Activated CD4-positive, alpha-beta T cell treated with anti-CD3 and anti-CD28 coated beads, Interleukin-2, amount 50 U/mL, for 1 hour (primary cell): ENCODE measurements at places on chromosomes 16 and 17.

DNA sequence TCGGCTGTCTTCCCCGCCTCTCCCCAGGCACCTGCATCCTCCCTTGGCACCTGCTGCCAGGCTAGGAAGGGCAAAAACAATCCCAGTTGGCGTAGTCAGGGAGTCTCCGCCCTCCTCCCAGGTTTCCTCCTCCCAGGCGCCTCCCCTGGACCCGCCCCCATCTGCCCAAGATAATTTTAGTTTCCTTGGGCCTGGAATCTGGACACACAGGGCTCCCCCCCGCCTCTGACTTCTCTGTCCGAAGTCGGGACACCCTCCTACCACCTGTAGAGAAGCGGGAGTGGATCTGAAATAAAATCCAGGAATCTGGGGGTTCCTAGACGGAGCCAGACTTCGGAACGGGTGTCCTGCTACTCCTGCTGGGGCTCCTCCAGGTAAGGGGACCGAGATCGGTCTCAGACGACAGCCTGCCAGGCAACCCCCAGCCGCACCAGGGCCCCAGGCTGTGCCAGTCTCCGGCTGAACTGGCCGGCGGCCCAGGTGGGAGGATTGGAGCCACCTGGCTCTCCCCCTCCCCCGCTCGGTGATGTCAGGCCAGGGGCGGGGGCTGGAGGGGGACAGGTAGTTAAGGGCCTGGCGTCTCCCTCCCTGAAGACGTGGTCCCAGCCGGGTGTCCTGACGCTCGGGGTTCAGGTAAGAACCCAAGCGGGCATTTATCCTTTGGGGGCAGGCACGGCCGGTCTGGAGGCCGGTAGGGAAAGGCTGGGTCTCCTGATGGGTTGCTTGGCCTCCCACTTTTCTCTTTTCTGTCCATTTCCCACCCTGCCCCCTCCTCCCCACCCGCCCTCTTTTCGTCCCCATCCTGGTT, at the start of gene GRB7:
GRB7 (plus strand) TSS at position 179 of the 808 bp plus-strand sequence. CDS start 4,364 bp downstream, outside the sequence.
- DNase-seq, result no peak

GRCh38 chr16:85715169-85716021, 26.6 kb upstream of the GINS2 start:
- DNase-seq, result no peak

GRCh38 chr17:49227436-49228261, 2.9 kb downstream of the PHOSPHO1 start:
- DNase-seq, result peak; percentile 80

- no peak for DNase-seq
These were observed 97.5 kb downstream of the YPEL2 start for GRCh38 chr17:59428916-59429485.

DNA sequence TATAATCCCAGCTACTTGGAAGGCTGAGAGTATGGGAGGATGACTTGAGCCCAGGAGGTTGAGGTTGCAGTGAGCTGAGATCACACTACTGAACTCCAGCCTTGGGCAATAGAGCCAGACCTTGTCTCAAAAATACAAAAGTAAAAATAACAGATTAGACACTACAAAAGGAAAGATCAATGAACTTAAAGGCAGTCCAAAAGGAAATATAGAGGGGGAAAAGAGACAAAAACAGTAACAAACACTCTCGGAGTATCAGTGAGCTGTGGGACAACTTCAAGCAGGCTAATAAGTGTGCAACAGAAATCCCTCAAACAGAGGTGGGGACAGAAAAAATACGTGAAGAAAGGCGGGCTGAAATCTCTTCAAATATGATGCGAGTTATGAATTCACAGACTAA, 58.8 kb downstream of the CPPED1 start:
- DNase-seq, result no peak

DNA sequence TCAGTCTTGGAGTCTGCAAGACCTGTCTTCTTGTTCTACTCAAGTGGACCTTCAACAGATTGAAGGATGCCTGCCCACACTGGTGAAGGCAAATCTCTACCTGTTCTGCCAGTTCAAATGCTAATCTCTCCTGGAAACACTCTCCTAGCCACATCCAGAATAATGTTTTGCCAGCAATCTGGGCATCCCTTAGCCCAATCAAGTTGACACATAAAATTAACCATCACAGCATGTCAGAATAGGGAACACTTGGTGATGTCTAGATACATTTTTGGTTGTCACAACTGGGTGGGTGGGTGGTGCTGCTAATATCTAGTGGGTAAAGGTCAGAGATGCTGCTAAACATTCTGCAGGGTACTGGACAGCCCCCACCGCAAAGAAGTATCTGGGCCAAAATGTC, 744.9 kb upstream of the SOX9 start:
- no peak for DNase-seq

DNA sequence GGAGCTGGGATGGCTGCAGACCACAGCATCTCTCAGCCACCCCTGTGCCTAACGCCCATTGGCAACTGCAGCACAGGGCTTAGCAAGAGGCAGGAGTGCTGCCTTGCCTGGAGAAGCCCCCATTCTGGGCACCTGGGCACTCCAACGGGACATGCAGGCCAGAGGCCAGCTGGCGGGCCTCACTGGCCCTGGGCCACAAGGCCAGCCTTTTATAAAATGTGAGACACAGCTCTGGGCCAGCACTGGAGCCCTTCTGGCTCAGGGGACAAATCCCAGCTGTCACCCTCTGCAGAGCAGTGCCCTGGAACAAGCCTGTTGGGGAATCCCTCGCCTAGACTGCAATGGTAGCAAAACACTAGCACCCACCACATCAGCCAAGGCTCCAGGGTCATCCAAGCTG, 171.8 kb downstream of the WSCD1 start:
- DNase-seq, result no peak

DNA sequence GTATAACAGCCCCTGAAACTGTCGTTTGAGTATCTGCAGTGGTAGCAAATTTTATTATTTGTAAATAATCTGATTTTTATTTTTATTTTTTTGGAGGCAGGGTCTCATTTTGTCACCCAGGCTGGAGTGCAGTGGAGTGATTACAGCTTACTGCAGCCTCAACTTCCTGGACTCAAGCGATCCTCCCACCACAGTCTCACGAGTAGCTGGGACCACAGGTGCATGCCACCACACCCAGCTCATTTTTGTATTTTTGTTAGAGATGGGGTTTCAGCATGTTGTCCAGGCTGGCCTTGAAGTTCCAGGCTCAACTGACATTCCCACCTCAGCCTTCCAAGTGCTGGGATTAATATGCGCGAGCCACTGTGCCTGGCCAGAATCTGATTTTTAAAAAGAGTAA, 2.8 kb downstream of the NDEL1 start:
- no peak for DNase-seq

DNA sequence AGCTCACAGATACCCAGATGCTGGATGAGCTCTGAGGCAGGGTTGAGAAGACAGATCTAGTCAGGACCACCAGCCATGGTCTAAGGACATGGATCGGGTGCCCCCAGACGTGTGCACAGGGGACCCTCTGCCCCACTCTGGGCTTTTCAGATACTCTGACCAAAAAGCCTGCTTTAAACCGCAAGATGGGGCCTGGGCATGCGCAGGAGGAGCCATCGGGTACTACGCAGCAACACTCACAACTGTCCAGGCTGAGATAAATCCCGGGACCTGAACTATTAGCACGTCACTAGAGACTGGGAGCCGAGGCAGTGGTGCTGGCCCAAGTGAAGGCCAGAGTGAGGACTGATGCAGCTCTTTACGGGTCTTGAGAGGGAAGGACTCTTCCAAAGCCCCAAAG, 32.9 kb downstream of the SCNN1G start:
- no peak for DNase-seq

DNA sequence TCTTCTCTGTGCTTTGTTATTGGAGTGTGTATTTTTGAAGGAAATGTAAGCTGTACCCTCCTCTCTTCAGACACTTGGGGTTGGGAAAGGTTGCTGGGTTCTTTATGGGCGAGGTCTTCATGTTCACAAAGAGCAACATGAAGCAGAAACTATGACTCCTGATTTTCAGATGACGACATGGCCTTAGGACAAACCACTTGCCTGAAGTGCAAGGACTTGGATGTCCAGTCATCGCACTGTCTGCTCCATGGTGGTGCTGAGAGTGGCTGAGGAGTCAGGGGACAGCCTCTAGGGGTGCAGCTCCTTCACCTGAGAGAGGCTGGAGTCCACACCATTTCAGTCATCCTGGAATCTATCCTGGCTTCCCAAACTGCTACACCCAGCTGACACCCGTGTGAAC, 183.9 kb upstream of the CDH5 start:
- DNase-seq, result no peak

- DNase-seq, result no peak
These were observed 433.3 kb downstream of the TOX3 start for GRCh38 chr16:52113533-52114183.

- DNase-seq, result no peak
These were observed 263.6 kb downstream of the NTN1 start for GRCh38 chr17:9284884-9285283.

DNA sequence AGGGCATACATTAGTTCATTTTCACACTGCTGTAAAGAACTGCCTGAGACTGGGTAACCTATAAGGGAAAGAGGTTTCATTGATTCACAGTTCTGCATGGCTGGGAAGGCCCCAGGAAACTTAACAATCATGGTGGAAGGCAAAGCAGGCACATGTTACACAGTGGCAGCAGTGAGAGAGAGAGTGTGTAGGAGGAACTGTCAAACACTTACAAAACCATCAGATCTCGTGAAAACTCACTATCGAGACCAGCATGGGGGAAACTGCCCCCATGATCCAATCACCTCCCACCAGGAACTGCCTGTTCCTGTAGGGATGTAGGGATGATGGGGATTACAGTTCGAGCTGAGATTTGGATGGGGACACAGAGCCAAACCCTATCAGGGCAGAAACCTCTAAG, 17.2 kb downstream of the NUBP1 start:
- no peak for DNase-seq

- no peak for DNase-seq
These were observed 42.2 kb downstream of the HOXB1 start for GRCh38 chr17:48488548-48489106.

- no peak for DNase-seq
These were observed 8.3 kb downstream of the SLC35G3 start for GRCh38 chr17:35185849-35186248.

- no peak for DNase-seq
These were observed 107.6 kb upstream of the HLF start for GRCh38 chr17:55157165-55157564.

- DNase-seq, result peak; percentile 19
These were observed 3.0 kb downstream of the KRT27 start for GRCh38 chr17:40779181-40779909.
